ENCODE measurements at places on chromosomes 16 and 17. TPM values are rescaled to one million over a fixed set of nuclear protein-coding genes. Genes with fewer than 3 reads are reported as not detected.

DNA sequence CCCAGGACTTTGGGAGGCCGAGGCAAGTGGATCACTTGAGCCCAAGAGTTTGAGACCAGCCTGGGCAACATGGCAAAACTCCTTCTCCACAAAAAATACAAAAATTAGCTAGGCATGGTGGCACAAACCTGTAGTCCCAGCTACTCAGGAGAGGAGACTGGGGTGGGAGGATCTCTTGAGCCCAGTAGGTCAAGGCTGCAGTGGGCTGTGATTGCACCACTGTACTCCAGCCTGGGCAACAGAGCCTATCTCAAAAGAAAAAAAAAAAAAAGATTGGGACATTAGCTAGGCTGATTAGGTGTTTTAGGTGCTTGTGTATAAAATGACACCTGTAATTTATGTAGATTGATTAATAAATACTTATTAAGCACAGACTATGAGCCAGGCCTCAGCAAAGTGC lies 10.1 kb downstream of the GFOD2 start:
- no peak for DNase-seq

DNA sequence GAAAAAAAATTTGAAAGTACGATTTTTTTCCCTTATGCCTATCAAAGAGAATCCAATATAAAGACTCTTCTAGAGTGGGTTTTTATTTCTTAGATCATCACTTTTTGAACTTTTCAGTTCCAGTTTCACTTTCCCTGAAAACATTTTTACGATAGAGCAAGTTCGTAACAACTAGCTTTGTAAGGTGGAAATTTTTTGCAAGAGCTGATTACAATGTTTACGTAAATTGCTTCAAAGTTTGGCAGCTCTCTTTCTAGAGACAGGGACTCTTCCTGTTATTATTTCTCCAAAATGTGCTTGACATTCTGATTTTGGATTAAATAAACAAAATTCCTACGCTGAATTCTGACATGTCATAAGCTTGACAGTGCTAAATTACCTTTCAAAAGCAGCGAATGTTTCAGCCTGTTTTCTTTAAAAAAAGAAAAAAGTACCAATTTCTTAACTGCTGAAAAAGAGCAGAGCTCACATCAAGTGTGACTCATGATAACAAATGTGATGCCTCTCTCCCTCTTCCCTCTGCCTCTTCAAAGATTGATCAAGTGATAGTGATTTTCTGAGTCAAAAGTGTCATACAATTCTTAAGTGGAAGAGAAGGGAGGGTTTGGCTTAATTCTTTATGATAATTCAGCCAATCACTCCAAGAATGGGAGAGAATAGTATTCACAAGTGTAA lies 175.2 kb downstream of the KCNJ2 start:
- no peak for DNase-seq

DNA sequence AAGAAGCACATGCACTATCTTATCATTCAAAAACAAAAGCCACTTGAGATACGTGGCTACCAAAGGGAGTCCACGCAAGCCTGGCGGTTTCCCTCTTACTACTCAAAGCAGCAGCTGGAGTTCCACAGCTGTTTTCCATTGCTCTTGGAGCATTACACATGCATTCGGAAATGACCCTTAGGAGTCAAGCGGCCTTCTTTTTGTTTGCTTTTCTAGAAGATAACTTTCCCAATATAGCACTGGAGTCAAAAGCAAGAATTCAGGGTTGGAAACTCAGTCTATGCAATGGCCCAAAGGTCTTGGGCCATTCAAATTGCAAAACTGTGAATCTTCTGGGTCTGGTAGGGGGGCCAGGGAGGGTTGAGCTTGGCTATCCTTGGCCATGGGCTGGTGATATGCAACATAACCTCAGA lies 97.8 kb upstream of the MAF start:
- no peak for DNase-seq

GRCh38 chr17:57714665-57715180 lies 30.4 kb downstream of the CCDC182 start:
- DNase-seq = no peak

Gene ABI3
- not detected for total RNA-seq
